NCI-H460 (cell line): ENCODE measurements at places on chromosomes 3 and 15.

- no peak for DNase-seq
Measured at GRCh38 chr3:170171563-170171962, 10.0 kb downstream of the PHC3 start.

DNA sequence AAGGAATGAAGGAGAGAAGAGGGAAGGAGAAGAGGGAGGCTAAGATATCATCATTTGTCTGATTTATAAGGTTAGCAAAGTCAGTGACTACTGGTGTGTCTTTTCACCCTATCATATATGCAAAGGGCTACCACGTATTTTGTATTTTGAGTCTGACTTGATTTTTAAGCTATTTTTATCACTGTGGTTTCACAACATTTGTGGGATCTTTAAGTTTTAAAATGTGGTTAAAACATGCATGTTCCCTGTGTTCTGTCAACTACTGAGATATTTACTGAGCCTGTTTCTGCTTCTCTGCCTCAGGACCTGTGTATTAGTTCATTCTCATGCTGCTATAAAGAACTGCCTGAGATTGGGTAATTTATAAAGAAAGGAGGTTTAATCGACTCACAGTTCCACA is 22.5 kb upstream of the SPTSSB start:
- no peak for DNase-seq

DNA sequence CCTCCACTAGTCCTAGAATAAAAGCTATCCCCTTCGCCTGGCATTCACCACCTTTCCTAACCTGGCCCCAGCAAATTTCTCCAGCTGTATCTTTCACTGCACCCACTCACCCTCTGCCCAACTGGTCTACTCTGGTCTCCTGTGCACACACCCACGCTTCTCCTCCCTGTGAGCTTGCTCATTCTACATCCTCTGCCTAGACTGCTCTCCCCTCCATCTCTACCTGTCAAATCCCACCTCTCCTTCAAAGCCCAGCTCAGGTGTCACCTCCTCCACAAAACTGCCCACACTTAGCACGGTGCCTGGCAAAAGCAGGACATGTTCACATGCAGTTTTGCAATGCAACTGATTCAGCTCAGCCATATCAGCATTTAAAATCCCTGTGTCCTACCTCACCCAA is 45.8 kb upstream of the NTRK3 start:
- no peak for DNase-seq

GRCh38 chr3:37810848-37811247 is 50.8 kb upstream of the CTDSPL start:
- DNase-seq = no peak

GRCh38 chr3:53974324-53974723 is 82.7 kb upstream of the SELENOK start:
- no peak for DNase-seq

- no peak for DNase-seq
Measured at GRCh38 chr15:49155834-49156627, 632 bp upstream of the COPS2 start.

GRCh38 chr3:46861605-46862368 is 1.5 kb downstream of the MYL3 start:
- no peak for DNase-seq

GRCh38 chr3:129727707-129728106 is 121.2 kb upstream of the PLXND1 start:
- no peak for DNase-seq

DNA sequence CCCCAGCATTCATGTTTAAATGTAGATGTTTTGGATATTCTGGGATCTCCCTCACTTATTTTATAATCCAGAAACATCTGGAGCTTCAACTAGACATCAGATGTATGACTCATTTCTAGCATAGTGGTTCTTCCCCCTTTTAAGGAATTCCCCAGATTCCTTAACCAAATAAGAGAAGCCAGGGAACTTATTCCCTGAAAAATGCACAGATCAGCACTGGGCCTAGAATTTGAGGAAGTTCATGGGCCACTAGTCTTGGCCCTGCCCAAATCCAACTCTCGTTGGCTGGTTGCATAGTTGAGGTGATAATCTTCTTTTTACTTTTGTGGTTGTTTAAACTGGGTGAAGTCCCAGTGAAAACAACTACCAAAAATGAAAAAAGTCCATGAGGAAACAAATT is 20.4 kb downstream of the RARRES1 start:
- DNase-seq = no peak
